Effector memory CD8-positive, alpha-beta T cell (primary cell): ENCODE measurements at places on chromosomes 1 and 21.

DNA sequence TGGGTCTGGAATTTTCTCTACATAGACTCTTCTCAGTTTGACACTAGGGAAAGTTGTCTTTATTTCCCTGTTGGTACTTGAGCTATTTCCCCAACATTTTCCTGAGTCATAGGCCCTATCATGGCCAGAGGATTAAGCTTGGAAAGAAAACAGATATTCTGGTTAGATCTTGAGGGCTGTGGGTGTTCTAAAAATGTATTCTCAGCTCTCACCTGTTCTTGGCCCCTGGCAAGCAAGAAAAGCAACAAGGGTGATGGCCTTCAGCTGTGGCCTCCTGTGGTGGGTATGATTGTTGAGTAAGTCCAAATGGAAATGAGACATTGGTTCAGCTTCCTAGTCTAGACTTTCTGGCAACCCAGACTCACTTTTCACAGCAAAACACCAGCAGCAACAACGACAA, 17.4 kb upstream of the LCE3A start:
- DNase-seq, result no peak

DNA sequence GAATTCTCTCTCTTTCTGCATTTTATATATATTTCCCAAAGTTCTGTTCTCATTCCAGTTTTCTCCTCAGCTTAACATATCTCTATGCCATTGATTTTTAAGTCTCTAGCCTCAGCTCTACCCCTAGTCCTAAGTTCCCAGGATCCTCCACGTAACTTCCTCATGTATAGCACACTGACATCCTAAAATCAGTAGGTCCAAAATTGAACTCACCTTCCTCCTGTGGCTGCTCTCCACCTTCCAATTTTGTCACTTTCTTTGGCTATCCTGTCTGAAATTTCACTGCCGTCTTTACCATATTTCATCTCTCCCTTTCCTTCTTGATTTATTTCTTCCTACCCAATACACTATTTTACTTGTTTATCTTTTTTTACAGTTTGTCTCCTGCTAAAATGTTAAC, 1.5 kb downstream of the SLAMF6 start:
- no peak for DNase-seq

GRCh38 chr1:20472121-20472520, 13.9 kb downstream of the CAMK2N1 start:
- DNase-seq, result no peak

GRCh38 chr1:22750685-22751051, 40.0 kb downstream of the EPHB2 start:
- no peak for DNase-seq

GRCh38 chr1:110196917-110197765, 13.0 kb upstream of the KCNC4 start:
- DNase-seq, result peak; percentile 55

- no peak for DNase-seq
These were observed 6.7 kb upstream of the LCE2D start for GRCh38 chr1:152656459-152656858.

- DNase-seq, result no peak
These were observed 78.7 kb upstream of the TINAGL1 start for GRCh38 chr1:31497601-31498000.

GRCh38 chr1:12014141-12014991, 4.9 kb upstream of the MIIP start:
- DNase-seq, result no peak

GRCh38 chr1:67307251-67308060, at the start of gene IL12RB2:
Gene IL12RB2 (plus strand): TSS chr1:67307873. CDS start chr1:67320369, 12,496 bp downstream.
- DNase-seq, result peak; percentile 18

DNA sequence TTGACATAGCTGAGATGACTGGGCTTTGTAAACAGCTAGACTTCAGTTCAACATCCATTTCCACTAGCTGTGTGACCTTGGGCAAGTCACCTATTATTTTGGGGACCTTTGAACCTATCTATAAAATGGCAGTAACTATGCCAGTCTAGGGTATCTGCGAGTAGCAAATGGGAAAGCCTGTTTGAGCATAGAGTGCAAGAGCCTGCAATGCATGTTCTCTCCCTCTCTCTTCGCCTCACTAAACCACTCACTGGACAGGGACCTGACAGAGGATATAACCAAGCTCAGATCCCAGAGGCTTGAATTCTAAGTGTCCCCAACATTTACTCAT, 39.7 kb downstream of the DPT start:
- DNase-seq, result no peak

DNA sequence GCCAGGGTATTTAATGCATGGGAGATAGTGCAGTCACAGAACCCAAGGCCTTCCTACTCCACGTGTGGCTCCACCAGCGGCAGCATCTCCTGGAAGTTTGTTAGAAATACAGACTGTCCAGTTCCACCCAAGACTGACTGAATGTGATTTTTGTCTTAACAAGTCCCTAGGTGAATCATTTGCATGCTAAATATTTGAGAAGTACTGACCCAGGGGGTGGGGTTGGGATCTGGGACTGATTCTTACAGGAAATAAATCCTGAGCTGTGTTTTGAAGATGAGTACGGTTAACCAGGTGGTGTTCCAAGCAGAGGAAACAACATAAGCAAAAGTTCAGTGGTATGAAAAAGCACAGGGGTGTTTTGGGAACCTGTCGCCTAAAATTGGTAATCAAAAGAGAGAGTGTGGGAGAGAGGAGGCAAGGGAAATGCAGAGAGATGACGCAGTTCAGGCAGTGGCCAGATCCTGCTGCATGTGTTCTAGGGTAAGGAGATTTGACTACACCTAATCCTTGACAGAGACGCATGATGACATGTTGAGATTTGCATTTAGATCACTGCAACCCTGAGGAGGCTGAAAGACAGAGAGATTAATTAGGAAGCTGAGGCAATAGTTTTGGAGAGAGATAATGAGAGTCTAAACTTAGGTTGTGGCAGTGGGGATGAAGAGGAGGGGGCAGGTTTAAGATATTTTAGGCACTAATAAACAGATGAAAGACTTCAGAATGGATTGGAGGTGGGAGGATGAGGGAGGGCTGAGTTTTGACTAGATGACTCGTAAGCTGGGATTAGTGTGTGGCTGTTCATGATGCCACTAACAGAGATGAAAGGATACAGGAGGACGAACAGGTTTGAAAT, 3.7 kb upstream of the ZNF326 start:
- DNase-seq, result no peak

DNA sequence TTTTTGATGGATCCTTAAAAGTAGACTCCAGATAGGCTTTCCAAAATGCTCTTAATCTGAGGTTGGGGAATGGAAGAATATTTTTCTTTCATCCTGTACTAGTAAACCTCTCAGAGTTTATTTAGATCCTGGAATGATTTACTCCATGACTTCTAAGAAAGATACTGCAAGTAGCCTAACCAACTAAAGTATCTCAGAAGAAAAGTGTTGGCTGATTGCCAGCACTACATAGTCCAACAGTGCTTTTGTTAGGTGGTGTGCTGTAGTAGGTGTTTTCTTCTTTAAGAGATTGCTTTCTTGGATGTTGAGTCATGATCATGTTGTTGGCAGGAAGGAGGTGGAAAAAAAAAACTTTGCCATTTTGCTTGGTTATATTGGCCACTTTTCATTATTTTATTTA, 119.8 kb downstream of the OSBPL9 start:
- DNase-seq, result no peak

- DNase-seq, result no peak
These were observed 52.3 kb downstream of the UTP25 start for GRCh38 chr1:209880031-209880430.

DNA sequence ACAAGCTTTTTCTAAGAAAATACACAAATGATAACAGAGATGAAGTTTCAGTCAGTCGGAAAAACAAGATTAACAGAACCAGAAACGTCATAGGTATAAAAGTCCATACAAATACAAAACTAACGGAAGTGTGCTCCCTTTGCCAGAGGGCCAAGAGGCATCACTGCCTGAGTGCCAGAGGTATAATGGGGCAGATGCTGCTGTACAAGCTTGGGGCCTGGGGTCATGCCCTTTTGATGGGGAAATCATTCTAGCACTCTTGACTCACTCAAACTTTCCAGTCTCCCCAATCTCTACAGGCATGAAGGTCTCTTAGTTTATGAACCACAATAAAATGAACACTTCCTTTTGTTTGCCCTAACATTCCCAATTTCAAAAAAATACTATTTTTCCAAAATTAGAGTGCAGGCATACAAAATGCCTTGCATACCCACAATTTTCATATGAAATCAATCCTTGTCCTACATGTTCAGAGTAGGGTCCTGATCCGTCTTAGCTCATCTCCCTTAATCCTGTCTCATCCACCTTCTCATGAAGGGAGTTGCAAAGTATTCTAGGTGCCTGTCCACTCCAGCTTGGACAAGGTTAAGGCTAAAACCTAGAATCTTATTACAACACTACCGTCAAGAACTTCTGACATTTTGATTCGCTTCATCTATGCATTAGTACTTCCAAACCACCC, 1.5 kb downstream of the RPL22 start:
- no peak for DNase-seq

- DNase-seq, result no peak
These were observed 2.7 kb downstream of the RNASEL start for GRCh38 chr1:182586380-182586779.

DNA sequence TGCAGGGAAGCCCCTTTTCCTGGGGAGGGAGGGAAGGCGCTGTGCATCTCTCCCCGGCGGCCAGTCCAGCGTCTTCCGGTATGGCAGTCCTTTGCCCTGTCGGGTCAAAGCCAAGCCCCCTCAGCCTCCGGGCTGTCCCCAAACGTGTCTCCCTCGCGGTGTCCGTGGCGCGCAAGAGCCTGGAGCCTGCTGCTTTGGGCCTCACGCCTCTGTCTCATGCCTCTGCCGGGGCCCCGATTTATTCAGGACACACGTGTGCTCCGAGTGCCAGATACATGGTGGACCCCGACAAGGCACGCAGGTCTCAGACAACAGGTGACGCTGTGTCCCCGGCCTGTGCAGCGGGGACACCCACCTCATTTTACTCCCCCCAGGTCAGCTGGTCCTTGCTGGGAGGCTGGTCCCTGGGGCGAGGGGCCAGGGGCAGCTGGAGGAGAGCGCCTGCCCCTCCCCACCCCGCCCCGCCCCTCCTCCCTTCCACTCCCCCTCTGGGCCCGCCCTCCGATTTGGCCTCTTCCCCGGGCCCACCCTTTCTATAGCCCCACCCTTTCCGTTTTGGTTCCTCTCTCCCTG, 176.7 kb downstream of the CAMTA1 start:
- DNase-seq, result no peak

DNA sequence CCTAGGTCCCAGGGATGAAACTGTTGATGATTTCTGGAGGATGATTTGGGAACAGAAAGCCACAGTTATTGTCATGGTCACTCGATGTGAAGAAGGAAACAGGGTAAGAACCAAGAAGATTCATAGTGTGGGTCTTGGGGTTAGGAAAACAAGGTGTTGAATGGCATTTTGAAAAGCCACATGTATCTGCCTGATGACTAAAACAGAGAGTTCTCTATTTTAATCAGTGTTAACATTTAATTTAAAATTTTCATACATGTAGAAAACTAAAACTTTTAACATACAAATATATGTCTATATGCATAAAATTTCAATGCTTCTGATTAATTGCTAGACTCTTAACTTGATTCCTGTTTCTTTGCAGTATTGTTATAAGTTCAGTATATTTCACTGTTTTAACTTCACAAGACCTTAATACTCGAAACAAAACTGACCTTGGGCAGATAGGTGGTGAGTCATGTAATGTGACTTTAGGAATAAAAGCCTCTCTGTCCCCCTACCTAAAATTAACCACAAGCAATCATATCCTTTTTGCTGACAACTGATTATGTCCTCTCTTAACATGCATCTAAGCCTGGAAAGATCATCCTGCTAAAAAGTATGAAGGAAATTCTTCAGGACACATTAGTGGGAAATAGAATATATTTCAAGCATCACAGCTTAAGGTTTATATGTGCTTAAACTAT, 95.6 kb downstream of the PTPRC start:
- DNase-seq, result no peak

GRCh38 chr21:15009837-15010363, 54.9 kb downstream of the NRIP1 start:
- no peak for DNase-seq

DNA sequence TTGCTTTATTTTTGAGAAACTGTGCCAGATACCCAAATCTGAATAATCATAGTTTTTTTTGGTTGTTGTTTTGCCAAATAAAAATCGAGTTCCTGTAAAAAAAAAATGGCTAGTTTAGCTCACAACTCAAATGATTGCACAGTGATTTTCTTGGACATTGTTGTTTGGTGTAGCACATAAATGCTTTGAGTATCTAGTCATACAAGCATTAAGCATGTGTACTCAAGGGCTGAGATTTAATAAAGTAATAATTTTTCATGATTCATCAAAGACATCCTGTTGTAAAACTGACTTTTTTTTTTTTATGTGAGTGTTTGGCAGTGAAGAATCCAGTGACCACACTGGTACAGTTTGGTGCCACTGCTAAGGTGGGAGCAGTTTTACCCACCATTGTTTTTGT, 18.8 kb downstream of the ITSN1 start:
- no peak for DNase-seq

DNA sequence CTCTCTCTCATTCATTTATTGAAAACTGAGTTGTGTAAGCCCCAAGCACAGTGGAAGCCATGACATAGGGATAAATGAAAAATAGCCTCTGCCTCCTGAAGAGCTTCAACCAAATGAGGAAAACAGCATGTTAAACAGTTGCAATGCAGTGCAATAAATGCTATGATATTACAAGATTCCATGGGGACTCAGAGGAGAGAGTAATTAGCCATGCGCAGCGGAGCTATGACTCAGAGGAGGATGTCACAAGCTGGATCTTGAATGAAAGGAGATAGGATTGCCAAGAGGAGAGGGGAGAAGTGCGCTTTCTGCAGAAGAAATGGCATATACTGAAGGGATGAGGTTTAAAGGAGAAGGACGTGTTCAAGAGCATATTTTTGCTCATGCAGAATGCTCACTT, 231.3 kb upstream of the PLXNA2 start:
- no peak for DNase-seq

DNA sequence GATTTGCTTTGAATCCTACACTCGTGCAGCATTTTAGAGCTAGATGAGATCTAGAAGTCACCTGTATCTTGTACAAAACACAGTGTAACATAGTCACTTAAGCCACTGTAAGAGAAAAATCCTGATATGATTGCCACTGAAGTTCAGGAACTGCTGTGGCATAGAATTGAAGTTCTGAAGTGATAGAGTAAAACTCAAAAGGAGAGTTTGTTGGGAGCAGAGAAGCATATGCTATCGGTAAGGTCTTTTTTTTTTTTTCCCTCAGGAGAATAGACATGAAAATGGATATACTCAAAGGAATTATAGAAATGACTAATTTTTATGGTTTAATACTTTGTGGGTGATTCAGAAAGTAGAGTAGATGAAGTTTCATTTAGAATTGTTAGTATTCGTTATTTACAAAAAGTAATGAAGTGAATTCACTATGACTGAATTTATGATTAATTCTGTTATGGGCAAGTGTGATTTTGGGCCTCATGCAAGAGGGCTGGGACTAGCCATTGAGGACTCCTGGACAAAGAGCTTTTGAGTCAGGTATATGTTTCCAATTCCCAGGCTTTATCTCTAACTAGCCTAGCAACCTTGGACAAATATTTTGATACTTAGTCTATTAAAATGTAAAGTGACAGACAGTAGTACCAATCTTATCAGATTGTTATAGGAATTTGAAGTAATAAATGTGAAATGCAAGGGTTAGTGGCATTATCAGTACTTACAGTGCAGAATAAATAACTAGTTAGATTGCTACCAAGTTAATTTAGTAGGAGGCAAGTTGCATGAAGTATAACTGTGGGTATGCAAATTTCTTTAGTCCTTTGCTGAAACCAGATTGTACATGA, 3.1 kb downstream of the KCTD3 start:
- no peak for DNase-seq
